ENCODE measurements at places on chromosomes 2 and 18.
A peak's percentile ranks its signal among the peaks of the same experiment; 100 is the strongest.

GRCh38 chr2:32947484-32948143 lies 861 bp downstream of the LTBP1 start:
- no peak for DNase-seq

DNA sequence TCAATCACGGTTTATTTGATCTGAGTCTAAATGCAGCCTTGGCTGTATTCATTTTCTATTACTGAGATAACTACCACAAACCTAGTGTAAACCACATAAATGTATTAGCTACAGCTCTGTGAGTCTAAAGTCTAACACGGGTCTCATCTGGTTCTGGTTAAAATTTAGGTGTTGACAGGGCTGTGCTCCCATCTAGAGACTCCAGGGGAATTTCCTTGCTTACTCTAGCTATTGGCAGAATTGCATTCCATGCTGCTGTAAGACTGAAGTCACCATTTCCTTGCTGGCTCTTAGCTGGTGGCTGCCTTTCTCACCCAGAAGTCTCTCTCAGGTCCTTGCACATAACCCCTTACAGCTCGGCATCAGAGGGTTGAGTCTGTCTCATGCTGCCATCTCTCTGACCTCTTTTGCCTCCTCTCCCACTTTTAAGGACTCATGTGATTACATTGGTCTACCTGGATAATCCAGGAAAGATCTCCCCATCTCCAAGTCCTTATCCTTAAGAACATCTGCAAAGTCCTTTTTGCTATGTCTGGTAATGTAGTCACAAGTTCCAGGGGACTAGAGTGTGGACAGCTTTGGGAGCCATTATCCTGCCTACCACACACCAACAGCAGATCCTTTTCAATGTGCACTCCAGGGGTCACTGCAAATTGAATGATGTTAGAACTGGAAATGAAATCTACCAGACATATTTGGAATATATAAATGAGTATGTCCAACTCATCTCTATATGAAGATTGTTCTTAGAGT lies 207.0 kb upstream of the AGAP1 start:
- DNase-seq, result peak; percentile 87

- DNase-seq, result no peak
These were observed 180.4 kb downstream of the MCFD2 start for GRCh38 chr2:46735108-46735691.

DNA sequence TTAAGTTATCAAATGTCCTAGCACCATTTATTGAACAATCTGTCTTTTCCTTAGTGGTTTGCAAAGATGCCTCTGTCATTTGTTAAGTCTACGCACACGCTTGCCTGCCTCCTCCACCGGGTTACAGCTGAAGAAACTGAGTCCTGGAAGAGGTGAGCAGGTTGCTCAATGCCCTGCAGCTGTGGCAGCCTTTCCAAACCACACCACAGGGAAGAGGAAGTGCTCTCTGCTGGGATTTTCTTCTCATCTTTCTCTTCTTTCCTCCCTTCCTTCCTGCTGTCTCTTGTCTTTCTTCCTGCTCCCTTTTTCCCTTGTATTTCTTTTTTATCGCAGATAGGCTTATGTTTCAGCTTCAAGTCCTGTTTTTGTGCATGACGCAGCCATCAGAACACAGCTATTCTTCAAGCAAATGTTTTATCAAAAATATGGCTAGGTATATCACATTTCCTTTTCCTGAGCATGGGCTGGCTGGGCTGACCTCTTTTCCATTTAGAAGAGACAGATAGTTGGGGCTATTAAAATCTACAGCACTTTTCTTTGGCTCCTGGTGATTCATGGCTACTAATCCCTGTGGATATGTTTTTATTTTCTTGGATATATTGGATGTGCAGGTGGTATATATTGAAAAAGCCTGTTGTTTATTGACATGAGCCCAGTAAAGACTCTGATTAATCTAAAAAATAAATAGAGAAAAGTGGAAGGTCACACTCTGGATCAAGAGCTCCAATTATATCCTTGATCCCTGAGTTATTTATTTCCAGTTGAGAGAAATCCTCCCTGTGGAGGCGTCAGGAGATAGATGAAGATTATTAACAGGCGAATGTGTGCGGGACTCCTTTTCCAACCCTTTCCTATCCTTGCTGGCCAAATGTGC lies 214.6 kb downstream of the TSN start:
- no peak for DNase-seq

GRCh38 chr2:27697660-27698059 lies 34.0 kb downstream of the SLC4A1AP start:
- no peak for DNase-seq

DNA sequence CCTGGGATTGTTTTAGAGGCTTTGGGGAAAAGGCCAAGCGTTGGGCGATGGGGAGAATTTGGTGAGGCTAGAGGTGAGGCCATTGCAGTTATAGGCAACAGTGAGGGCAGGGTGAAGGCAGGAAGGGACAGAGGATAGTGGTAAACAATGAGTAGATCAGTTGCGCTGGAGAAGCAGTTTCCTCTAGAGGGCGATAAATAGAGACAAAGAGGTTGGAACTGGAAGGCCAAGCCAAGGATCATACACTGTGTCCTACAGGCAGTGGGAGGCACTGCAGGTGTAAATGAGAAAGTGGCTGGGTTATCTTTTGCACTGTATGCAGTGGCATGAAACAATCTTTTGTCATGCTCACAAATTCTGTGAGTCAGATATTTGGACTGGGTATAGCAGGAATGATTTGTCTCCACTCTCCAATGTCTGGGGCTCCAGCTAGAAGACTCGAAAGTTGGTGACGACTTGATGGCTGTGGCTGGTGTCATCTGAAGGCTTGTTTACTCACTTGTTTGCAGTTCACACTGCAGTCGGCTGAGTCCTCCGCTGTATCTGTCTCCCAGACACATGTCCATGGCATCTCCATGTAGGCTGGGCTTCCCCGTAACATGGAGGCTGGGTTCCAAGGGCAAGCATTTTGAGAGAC lies 82.1 kb downstream of the TNP1 start:
- DNase-seq, result no peak

DNA sequence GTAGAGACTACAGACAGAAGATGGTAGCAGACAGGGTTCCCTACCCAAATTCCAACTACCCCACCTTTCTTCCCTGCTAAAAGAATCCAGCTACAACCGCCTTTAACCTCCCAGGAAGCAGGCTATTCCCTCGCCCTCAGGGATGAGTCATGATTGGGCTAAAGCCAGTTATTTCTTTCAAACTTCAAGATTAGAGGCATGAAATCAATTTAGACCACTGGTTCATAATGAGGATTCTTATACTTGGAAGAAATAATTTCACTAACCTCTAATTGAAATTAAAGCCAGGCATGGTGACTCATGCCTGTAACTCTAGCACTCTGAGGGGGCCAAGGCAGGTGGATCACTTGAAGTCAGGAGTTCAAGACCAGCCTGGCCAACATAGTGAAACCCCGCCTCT lies 20.0 kb downstream of the TRIP12 start:
- DNase-seq, result peak; percentile 69

DNA sequence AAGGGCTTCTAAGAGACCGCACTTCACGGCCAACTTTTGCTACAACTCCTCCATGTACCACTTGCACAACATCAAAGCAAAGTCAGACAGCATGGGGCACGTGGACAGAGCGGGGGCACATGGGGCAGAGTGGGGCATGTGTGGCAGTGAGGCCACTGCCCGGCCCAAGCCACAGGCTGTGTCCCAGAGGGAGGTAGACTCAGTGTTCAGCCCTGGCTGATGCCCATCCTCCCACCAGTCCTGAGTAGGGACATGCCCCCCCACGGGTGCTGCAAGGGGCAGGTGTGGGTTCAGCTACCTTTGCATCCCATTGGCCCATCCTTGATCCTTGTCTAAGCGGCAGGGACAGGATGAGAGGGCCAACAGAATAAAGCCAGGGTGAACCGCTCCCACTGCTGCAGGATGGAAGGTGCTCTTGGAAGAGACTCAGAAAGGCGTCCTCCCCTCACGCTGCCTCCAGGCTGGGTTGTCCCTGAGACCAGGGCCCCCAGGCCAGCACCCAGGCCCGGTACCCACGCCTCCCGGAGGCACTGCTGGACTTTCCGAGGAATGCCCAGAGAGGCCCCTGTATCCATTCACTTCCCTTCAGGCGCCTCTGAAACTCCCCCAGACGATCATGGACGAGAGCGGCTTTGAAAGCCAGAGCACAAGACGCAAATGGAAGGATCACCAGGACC lies 218.2 kb downstream of the NDUFA10 start:
- DNase-seq, result no peak

GRCh38 chr2:88602022-88602421 lies 25.2 kb downstream of the EIF2AK3 start:
- no peak for DNase-seq

- DNase-seq, result no peak
These were observed 54.9 kb upstream of the CYP1B1 start for GRCh38 chr2:38130876-38131275.

DNA sequence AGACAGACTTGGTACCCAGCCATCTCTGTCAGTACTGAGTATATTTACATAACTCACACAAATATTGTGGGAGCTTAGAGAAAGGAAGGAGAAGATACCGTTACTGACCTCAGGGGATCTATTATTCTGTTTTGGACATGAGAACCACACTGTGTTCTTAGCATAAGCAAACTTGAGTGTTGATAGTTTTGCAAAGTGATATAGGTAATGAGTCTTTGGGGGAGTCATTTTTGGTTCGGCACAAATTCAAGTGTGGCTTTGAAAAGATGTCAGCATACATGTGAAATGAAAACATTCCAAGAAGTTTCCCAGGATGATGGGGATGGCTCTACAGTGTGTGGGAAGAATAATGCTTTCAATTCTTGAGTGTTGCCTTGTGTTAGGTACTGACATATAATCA lies 24.1 kb downstream of the SMARCAL1 start:
- peak; percentile 52 for DNase-seq

- no peak for DNase-seq
These were observed 27.0 kb upstream of the CASP8 start for GRCh38 chr2:201233192-201233811.
